ENCODE measurements at places on chromosomes 3 and 15. TPM values are rescaled to one million over a fixed set of nuclear protein-coding genes. Genes with fewer than 3 reads are reported as not detected.

GRCh38 chr15:85777250-85778106 is 17.2 kb downstream of the KLHL25 start:
- DNase-seq: no peak

GRCh38 chr3:40124918-40125317 is 184.6 kb upstream of the EIF1B start:
- DNase-seq: no peak

DNA sequence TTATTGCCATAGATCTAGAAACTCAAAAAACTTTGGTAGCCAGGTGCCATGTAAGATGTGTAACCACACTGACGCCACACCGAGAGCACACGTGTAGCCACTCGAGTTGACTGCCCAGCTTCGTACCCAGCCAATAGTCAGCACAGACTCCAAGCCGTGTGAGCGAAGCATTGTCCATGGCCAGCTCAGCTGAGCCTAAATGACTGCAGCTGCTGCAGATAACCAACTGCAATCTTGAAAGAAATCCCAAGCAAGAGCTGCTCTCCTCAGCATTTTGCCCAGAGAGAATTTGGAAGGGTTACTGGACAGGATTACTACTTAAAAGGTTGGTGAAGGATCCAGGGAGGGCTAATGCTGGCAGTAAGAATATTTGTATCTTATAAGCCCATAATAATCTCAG is 193.0 kb upstream of the THRB start:
- no peak for DNase-seq

ATP13A3 gene
- 74.7 TPM for total RNA-seq

- DNase-seq: no peak
Measured at GRCh38 chr15:94061041-94061440, 170.3 kb upstream of the MCTP2 start.

- DNase-seq: no peak
Measured at GRCh38 chr15:60594071-60594470, 115.1 kb upstream of the ICE2 start.

DNA sequence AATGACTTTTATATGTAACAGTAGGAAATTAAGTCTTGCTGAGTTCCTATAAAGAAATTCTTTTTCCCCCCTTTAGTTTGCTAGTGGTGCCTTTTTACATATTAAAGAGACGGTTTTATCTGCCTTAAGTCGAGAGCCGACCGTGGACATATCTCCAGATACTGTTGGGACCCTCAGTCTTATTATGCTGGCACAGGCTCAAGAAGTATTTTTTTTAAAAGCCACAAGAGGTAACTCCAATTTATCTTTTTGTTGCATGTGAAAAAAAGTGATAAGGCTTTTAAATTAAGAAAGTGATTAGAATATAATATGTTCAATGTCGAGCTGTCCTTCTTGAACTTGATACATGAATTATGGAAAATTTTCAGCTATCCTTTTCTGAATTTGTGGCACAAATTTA is 26.7 kb downstream of the PDCD6IP start:
- DNase-seq: no peak

GHSR gene
- total RNA-seq: not detected

- no peak for DNase-seq
Measured at GRCh38 chr3:120171134-120171873, 77.1 kb upstream of the GSK3B start.

Measured in esophagus muscularis mucosa (tissue), 4 donors.